Mesenchymal stem cell (in vitro differentiated cells and primary cell): ENCODE measurements at places on chromosomes 2 and 18.

GRCh38 chr2:101710471-101711318 lies 13.2 kb downstream of the MAP4K4 start:
- DNase-seq, result peak; percentile 61

DNA sequence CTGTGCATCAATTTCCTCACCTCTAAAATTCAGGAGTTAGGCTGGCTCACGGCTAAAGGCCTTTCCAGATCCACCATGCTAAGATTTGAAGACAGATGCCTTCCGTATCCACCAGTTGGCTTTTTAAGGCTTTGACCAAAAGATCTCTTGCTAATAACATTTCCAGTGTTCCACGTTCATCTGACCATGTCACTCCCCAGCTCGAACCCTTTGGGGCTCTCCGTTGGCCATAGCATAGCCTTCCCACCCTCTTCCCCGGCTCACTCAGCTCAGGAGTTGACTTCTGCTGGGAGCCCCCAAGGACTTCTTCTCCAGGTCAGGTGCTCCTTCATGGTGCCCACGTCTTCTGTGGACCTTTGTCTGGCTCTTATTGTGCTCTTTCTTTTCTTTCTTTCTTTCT lies 53.3 kb downstream of the MYCN start:
- DNase-seq, result no peak

- DNase-seq, result peak; percentile 89
These were observed 11.4 kb downstream of the RAB31 start for GRCh38 chr18:9719421-9719981.

- DNase-seq, result no peak
These were observed 959 bp upstream of the TUBA4B start for GRCh38 chr2:219252084-219252483.

- DNase-seq, result no peak
These were observed 75.8 kb downstream of the CALCRL start for GRCh38 chr2:187372213-187372612.
